ENCODE measurements at places on chromosomes 5 and 9.

GRCh38 chr5:139182528-139183296 lies 15.5 kb downstream of the SIL1 start:
- no peak for DNase-seq

GRCh38 chr9:81317223-81317622 lies 372.1 kb downstream of the TLE1 start:
- no peak for DNase-seq

- DNase-seq, result no peak
Measured at GRCh38 chr5:98989727-98990126, 60.9 kb upstream of the CHD1 start.

DNA sequence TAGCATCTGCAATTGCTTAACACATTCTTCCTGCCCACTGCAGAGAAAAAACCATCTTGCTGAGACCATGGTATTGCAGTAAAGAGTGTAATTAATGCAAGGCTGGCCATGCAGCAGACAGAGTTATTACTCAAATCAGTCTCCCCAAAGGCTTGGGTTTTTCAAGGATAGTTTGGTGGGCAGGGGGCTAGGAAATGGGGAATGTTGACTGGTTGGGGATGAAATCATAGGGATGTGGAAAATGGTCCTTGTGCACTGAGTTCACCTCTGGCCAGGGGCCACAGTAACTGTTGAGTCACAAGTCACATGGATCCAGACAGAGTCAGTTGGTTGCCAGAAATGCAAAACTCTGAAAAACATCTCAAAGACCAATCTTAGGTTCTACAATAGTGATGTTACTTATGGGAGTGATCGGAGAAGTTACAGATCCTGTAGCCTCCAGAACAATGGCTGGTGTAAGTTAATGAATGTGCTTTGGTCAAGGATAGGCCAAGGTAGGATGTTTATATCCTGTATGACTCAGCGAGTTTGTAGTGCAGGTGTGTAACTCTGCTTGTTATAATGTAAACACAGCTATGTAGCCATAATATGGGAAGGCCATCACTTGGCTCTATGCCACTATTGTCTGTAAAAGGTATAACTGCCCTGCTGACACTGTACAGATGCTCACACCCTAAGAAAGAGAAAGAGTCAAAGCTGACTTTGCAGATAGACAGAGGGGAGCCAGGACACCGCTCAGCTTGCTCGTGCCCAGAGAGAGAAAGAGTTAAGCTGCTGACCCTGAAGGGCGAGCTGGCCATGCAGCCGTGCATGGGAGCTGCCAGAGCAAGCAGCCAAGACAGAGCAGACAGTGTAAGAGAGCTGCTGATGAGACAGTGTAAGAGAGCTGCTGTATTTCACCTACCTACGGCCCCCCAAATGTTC lies 27.2 kb downstream of the C9orf152 start:
- DNase-seq, result no peak

DNA sequence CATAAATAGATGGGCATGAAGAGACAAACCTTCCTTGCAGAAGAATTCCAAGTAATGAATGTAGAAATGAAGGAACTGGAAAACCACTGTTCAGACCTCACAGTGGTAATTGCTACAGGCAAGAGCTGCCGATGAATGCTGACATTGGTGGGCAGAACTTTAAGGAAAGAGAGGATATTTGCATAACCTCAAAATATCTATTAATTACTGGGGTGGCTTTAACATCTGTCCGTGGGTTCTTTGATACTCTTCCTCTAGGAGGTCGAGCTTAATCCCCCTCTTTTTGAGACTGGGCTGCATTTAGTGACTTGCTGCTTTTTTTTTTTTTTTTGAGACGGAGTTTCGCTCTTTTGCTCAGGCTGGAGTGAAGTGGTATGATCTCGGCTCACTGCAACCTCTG lies 34.7 kb downstream of the LAMC3 start:
- DNase-seq, result no peak

DNA sequence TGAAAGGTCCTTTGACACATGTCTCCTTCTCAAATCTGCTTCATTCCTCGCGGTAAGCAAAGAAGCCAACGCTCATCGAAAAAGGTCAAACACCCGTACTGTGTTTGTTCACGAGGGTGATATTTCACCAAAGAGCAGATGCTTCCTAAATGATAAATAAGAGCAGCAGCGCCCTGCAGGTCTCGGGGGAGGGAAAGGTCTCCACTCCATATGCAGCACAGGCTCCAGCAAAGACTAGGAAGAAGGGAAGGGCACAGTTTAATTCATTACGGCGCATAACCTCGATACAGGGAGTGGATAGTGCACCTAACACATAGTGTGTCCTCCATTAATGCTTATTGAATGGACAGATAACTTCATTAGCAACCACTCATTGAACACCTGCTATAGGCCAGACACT lies 593.3 kb downstream of the CDK5RAP2 start:
- DNase-seq, result no peak

- DNase-seq, result peak; percentile 12
Measured at GRCh38 chr5:9739135-9739534, 109.0 kb upstream of the TAS2R1 start.

DNA sequence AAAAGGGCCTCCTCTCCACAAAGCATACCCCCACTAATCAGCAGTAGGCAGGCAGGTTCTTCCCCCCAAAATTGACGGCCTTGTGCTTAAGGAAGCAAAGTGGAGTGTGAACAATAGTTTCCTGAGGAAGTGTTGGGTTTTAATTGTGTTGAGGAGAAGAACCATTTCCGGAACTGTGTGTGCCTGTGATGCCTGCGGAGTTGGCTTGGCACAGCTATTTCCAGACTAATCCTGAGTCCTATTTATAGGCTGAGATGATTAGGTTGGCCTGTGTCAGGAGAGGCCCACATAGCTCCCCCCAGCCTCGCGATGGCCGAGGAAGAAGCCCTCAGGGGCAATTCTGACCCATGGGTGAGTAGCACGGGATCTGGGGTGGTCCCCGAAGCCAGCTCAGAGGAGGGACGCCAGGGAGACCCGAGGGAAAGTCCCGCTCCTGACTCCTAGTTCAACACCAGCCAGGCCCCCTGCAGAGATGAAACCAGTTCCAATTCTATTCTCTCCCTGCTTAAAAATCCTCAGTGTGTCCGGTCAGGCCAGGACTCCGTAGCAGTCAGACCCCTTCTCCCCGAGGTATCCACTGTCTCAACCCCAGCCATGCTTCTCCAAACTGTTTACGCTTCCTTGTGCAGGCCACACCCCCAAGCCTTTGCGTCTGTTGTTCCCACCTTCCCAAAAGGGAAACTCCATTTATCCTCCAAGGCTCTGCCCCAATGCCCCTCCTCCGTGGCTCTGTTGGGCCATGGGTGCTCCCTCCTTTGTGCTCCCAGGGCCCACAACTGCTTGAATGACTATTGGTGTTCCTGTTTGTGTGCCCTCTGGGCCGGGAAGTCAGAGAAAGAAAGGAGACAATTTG lies 18.1 kb downstream of the GSN start:
- DNase-seq, result peak; percentile 84

DNA sequence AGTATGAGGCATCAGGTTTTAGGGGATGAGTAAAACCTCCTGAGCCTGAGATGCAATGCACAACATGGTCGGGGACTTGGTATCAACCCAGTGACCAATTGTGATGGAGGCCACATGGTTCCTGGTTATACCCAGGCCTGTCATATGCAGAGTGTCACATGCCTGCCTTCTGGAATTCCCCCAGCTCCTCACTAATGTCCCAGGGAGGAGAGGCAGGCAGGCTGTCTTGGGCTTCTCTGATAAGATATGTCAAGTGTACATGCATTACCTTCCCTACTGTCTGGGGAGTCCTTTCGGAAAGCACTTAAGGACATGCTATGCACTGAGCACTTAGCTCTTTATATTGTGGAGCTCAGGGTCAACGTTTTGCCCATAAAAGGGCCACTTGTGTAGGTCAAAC lies 14.2 kb upstream of the PALM2AKAP2 start:
- DNase-seq, result no peak

GRCh38 chr5:42606464-42606869 lies 150.2 kb upstream of the CCDC152 start:
- DNase-seq, result no peak

- DNase-seq, result no peak
Measured at GRCh38 chr5:93349613-93350012, 231.4 kb downstream of the NR2F1-AS1 start.

Measured in ELF-1 (cell line).